ENCODE measurements at places on chromosomes 1 and 21.

- no peak for DNase-seq
Measured at GRCh38 chr1:38819516-38819915, 40.1 kb downstream of the RRAGC start.

GRCh38 chr1:66725885-66726665 is 26.2 kb upstream of the DYNLT5 start:
- peak; percentile 51 for DNase-seq

- no peak for DNase-seq
Measured at GRCh38 chr1:23670709-23671108, 20.9 kb upstream of the RPL11 start.

- no peak for DNase-seq
Measured at GRCh38 chr1:227899820-227900449, 47.8 kb downstream of the WNT9A start.

- no peak for DNase-seq
Measured at GRCh38 chr1:38716229-38716628, 143.3 kb downstream of the RRAGC start.

GRCh38 chr1:229086091-229086490 is 184.8 kb upstream of the RAB4A start:
- DNase-seq: no peak

DNA sequence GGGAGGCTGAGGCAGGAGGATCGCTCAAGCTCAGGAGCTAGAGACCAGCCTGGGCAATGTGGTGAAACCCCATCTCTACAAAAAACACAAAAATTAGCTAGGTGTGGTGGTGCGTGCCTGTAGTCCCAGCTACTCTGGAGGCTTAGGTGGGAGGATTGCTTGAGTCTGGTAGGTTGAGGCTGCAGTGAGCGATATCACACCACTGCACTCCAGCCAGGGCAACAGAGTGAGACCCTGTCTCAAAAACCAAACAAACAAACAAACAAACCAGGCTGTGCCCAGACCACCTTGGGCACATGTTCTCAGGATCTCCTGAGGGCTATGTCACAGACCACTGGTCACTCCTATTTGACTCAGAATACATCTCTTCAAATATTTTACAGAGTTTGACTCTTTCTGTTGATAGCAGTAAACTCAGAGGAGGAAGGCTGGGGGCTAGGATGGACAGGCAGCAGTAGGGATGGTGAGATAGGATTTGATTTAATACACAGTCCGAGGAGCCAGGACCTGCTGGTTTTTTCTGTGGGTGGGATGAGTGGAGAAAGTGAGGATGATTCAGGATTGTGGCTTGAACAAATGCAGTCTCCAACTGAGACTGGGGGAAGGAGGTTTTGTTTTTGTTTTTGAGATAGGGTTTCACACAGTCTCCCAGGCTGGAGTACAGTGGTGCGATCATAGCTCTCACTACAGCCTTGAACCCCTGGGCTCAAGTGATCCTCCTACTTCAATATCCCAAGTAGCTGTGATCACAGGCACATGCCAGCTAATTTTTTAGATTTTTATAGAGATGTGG is 46.5 kb downstream of the OLFML3 start:
- DNase-seq: no peak

DNA sequence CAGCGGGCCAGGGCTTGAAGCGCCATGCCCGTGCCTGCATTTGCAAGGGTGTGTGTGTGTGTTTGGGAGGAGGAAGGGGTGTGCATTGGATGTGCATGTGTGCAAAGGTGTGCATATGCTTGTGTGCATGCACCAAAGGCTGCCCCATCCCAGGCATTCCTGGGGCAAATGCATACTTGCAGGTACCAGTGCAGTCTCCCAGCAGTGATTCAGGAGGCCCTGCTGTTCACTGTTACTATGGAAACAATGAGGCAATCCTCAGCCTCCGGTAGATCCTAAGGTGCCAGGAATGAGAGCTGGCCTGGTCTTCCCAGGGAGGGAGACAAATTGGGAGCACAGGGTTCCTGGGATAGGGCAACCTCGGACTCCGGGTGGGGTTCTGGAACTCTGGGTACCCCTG is 7.5 kb upstream of the FNDC5 start:
- no peak for DNase-seq

GRCh38 chr21:45265721-45266517 is 21.8 kb downstream of the POFUT2 start:
- DNase-seq: no peak

DNA sequence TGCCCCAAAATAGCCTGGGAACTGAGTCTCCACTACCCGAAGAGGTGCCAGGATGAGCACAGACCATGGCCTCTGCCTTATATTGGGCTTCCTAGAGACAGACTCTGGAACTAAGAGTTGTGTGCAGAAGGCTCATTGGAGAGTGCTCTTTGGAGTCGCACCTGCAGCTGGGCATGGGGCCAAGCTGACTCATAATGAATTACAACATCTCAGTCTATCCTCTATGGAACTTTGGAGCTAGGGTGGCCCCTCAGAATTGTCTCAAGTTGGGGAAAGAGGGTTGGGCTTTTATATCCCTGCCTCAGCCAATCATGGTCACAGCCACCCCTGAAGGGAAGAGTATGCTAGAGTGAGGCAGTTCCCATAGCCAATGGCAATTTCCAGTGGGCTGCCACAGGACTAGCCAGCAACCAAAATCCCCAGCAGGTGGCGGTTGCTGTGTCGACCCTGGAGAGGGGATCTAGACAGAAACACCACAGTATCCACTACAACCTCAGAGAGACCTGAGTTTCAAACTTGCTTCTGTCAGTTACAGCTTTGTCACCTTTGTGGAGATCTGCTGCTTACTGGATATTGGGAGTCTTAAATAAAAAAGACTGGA is 93.8 kb downstream of the DMRTA2 start:
- DNase-seq: no peak

DNA sequence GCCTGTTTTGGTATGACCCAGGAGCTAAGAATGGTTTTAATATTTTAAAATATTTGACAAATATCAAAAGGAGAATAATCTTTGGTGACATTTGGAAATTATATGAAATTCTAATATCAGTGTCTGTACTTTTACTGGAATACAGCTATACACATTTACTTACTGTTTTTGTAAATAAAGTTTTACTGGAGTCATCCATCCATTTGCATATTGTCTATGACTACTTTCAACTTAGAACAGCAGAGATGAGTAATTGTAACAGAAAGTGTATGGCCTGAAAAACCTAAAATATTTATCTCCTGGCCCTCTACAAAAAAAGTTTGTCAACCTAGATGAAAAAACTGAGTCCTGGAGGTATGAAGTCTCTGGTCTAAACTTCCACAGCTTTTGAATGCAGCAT is 5.8 kb upstream of the MAP3K7CL start:
- DNase-seq: no peak

GRCh38 chr1:179955287-179955680 is 674 bp downstream of the CEP350 start:
- no peak for DNase-seq

- no peak for DNase-seq
Measured at GRCh38 chr1:43329995-43330751, 7.4 kb upstream of the MPL start.

DNA sequence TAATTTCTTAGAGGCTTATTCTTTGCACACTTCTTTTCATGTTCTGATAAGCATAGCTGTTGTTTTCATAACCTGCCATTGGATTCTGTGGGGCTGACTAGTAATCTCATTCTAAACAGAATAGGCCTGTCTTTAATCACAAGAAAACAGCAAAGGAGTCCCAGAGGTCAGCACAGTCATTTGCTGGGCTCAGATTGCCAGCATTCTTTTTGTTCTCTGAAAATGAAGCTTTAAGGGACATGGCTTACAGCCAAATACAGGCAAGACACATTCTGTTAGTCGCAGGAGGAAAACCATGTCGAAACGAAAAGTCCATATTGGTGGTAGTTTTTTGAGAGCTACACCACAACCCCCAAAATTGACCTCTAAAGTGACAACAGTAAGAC is 75.0 kb downstream of the MRPS6 start:
- DNase-seq: no peak

All from memory B cell (primary cell).